ENCODE measurements at places on chromosomes 6 and 20.
A peak's percentile ranks its signal among the peaks of the same experiment; 100 is the strongest.

DNA sequence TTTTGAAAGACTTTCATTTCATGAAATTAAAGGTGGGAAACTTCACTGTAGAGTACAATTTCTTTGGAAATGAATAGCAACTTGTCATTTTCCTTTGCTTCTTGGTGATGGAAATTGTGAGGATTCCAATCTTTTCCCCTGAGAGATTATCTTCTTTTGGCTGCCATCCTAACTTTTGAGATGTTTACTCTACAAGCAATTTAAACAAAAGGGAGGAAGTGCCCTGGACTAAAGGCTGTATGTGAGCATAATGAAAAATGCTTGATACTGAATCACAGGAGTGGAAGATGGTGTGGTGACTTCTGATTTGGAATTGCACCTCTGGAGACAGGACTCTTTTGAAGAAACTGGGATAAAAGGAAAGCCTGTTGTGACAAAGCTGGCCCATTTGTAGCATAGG, 43.1 kb upstream of the JAG1 start:
- no peak overlapping the region for H3K27ac ChIP-seq
- no peaks in the 10 kb centered on the region for H3K27me3 ChIP-seq
- no peak for DNase-seq
- H3K4me3 ChIP-seq = no peak overlapping the region

DNA sequence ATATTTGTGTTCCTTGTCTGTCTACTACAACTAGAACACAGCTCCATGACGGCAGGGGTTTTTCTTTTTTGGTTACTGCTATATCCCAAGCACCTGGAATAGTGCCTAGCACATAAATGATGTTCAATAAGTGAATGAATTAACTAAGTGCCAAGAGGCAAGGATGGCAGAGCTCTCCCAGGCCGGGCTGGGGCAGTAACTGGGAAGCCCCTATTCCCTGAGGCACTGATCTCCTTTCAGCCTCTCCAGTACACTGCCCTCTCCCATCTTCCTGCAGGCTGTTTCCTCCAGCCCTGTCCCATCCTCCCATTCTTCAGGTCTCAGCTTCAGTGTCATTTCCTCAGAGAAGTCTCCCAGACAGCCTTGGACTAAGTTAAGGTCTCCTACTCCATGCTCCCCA, 29.0 kb upstream of the SPDEF start:
- no peaks in the 10 kb centered on the region for H3K36me3 ChIP-seq
- no peaks in the 10 kb centered on the region for H3K4me1 ChIP-seq
- no peaks in the 10 kb centered on the region for H3K27me3 ChIP-seq
- DNase-seq = no peak
- no peak overlapping the region for H3K4me3 ChIP-seq

DNA sequence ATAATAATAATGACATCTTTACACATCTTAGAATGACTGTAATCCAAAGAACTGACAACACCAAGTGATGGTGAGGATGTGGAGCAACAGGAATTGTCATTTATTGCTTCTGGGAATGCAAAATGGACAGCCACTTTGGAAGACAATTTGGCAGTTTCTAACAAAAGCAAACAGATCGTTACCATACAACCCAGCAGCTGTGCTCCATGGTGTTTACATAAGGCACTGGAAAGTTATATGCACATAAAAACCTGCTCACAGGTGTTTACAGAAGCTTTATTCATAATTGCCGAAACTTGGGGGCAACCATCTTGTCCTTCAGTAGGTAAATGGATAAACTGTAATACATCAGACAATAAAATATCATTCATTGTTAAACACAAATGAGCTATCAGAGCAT, 18.3 kb upstream of the ASF1A start:
- H3K36me3 ChIP-seq = no peaks in the 10 kb centered on the region
- DNase-seq = no peak
- no peak overlapping the region for H3K4me3 ChIP-seq
- no peak overlapping the region for H3K27ac ChIP-seq
- H3K27me3 ChIP-seq = no peaks in the 10 kb centered on the region

DNA sequence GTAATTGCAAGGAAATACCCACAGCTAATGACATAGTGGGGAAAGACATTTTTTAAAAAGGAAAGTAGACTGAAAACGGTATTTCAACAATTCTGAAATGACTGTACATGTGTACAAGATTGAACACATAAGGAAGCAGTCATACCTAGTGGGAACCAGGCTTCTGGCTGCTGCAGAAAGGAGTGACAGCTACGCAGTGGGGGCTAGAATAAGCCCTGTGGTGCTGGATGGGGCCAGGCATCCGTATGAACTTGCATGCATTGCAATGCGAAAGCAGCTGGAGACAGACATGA, 54.9 kb upstream of the GPR31 start:
- H3K36me3 ChIP-seq = no peaks in the 10 kb centered on the region
- H3K4me1 ChIP-seq = no peaks in the 10 kb centered on the region
- no peak for DNase-seq
- no peaks in the 10 kb centered on the region for H3K27me3 ChIP-seq
- H3K27ac ChIP-seq = no peak overlapping the region
- no peak overlapping the region for H3K4me3 ChIP-seq

DNA sequence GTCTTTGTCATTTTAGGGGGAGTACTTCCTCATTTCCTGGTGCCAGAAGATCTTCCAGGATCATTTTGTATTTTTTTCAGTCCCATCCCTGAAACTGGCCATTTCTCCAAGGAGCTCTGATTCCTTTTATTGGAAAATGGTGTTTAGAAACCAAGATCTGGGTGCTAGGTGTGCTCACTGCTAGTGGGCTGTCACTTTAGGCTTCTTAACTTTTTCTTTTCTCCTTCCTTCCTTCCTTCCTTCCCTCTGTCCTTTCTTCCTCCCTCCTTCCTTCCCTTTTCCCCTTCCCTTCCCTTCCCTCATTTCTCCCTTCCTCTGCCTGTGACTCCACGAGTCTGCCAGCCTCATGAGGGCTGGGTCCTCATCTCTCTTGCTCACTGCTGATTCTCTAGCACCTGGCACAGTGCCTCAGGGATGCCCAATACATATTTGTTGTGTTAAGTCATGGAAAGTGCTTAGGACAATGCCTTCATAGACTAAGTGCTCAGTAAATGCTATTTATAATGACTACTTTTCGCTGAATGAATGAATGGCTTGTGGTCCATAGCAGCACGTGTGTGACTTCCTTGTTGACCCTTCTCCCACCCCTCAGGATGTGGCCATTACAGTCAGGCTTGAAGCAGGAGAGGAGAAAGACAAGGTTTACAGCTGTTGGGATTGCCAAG, 36.9 kb downstream of the APCDD1L start:
- no peak overlapping the region for H3K4me3 ChIP-seq
- DNase-seq = no peak
- no peak overlapping the region for H3K27ac ChIP-seq

DNA sequence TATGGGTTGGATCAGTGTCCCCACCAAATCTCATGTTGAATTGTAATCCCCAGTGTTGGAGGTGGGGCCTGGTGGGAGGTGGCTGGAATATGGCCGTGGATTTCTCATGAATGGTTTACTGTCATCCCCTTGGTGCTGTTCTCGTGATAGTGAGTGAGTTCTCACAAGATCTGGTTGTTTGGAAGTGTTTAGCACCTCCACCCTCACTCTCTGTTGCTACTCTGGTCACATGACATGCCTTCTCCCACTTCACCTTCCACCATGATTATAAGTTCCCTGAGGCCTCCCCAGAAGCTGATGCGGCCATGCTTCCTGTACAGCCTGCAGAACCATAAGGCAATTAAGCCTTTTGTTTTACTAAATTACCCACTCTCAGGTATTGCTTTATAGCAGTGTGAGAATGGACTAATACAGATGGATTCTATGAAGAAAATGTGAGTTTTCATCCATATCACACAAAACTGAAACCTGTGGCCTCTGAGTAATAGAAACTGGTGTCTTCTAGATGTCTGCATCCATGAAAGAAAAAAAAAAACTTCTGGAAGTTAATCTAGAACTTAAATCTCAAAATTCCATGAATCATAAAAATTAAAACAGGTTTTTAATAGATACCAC, 39.3 kb downstream of the MBOAT1 start:
- no peaks in the 10 kb centered on the region for H3K36me3 ChIP-seq
- no peaks in the 10 kb centered on the region for H3K27me3 ChIP-seq
- DNase-seq = no peak
- H3K4me1 ChIP-seq = peaks cover 45% of the 10 kb centered on the region
- H3K27ac ChIP-seq = no peak overlapping the region

DNA sequence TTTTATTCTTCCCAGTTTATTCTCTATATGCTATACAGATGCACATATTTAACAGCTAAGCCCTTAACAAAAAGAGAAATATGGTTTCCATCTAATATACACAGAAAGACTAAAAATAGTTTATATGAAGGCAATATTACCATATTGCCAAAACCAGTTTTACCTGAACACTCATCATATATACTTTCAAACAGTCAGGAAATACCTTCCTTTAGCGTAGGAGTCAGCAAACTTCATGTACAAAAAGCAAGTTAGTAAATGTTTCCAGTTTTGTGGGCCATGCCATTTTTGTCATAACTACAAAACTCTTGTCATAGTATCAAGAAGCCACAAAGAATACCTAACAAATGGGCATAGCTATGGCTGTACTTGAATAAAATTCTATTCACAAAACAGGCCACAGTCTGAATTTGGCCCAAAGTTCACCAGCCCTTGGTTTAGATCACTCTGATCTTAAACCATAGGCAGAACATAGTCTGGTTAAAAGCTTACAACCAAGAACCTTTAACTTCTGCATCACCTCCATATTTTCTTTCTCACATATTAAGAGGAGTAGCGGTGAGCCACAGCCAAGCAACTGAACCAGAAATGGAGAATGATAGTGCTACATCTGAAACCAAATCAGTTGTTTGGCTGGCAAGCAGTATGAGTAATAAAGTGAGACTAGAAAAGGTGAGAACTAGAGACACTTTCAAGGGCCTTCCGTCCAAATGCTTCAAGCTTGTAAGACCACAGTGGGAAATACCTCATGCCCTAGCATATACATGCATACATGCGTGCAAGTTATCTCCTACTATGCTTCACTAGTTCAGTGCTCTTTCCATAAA, 116.6 kb downstream of the PTPRK start:
- no peaks in the 10 kb centered on the region for H3K36me3 ChIP-seq
- H3K4me3 ChIP-seq = no peak overlapping the region
- H3K27me3 ChIP-seq = no peaks in the 10 kb centered on the region

- H3K4me3 ChIP-seq = no peak overlapping the region
- DNase-seq = no peak
- H3K27ac ChIP-seq = no peak overlapping the region
- H3K27me3 ChIP-seq = no peaks in the 10 kb centered on the region
Observed at GRCh38 chr20:22801528-22801927, 217.2 kb upstream of the FOXA2 start.

DNA sequence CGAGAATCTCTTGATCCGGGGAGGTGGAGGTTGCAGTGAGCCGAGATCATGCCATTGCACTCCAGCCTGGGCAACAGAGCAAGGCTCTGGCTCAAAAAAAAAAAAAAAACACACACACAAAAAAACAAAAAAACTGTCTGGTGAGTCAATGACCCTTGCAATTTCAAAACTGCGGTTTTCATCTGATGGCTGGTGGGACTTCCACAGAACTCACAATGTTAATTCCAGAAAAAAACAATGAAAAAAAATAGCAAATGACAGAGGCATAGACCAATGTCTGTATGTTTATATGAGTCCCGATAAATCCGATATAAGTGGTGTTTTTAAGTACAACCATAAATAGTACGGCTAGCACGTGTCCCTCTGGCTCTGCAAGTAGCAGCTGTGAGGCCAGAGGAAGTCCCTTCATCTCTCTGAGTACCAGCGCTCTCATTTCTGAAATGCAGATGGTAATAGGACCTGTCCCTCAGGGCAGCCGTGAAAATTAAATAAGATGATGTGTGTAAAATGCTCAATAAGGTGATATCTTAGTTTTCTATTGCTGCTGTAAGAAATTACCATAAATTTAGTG, 21.9 kb upstream of the PTPN1 start:
- no peak overlapping the region for H3K27ac ChIP-seq
- peaks cover 2% of the 10 kb centered on the region for H3K4me1 ChIP-seq
- no peaks in the 10 kb centered on the region for H3K36me3 ChIP-seq

GRCh38 chr6:154653385-154653784, 79.8 kb upstream of the SCAF8 start:
- no peak overlapping the region for H3K27ac ChIP-seq
- no peaks in the 10 kb centered on the region for H3K4me1 ChIP-seq
- no peaks in the 10 kb centered on the region for H3K36me3 ChIP-seq
- no peaks in the 10 kb centered on the region for H3K27me3 ChIP-seq
- DNase-seq = no peak

DNA sequence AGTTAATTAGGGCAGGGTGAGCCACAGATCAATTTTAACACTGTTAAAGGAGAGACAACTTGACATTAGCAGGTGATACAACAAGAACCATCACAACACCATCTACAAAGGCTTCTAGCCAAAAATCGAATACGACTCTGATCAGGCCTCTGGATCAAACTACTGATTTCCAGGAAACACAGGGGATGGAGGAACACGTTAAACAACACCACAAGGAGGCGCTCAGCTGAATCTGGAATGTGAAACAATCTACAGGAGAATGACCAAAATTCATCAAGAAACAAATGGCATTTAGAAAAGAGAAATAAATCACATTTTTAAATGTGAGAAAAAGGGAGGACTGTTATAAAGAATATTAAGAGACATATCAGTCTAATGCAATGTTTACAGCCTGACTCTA, 13.5 kb upstream of the MAFB start:
- no peaks in the 10 kb centered on the region for H3K27me3 ChIP-seq
- no peaks in the 10 kb centered on the region for H3K36me3 ChIP-seq
- DNase-seq = no peak
- H3K27ac ChIP-seq = no peak overlapping the region
- H3K4me1 ChIP-seq = no peaks in the 10 kb centered on the region

- no peaks in the 10 kb centered on the region for H3K4me1 ChIP-seq
- DNase-seq = no peak
Observed at GRCh38 chr6:161079566-161080262, 88.1 kb downstream of the MAP3K4 start.

GRCh38 chr6:8282380-8282779, 153.0 kb downstream of the SLC35B3 start:
- no peaks in the 10 kb centered on the region for H3K27me3 ChIP-seq
- no peaks in the 10 kb centered on the region for H3K4me1 ChIP-seq
- no peaks in the 10 kb centered on the region for H3K36me3 ChIP-seq

DNA sequence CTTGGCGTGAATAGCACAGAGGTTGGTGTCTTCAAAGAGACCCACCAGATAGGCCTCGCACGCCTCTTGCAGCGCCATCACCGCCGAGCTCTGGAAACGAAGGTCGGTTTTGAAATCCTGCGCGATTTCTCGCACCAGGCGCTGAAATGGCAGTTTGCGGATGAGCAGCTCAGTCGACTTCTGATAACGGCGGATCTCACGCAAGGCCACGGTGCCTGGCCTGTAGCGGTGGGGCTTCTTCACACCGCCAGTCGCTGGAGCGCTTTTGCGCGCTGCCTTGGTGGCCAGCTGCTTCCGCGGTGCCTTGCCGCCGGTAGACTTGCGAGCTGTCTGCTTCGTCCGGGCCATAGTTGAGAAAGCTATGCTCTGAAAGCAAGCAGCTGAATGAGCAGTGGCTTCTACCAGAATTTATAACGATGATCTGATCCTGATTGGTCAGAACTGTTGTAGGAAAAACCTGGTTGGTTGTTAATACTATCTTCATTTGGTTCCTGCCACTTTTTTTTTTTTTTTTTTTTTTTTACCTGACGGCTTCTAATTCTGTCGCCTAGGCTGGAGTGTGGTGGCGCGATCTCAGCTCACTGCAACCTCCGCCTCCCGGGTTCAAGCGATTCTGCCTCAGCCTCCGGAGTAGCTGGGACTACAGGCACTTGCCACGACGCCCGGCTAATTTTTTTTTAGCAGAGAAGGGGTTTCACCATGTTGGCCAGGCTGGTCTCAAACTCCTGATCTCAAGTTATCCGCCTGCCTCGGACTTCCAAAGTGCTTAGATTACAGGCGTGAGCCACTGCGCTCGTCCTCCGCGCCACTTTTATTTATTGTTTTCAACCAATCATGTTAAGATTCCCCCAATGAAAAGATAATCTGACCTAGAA, 21.5 kb downstream of the OR2B2 start:
- peaks cover 41% of the 10 kb centered on the region for H3K4me1 ChIP-seq
- H3K27me3 ChIP-seq = peaks cover 60% of the 10 kb centered on the region
- peak overlapping the region; percentile 44 for H3K4me3 ChIP-seq
- H3K27ac ChIP-seq = no peak overlapping the region
- no peaks in the 10 kb centered on the region for H3K36me3 ChIP-seq
- peak; percentile 25 for DNase-seq
